ENCODE measurements at places on chromosomes 4 and X. TPM values are rescaled to one million over a fixed set of nuclear protein-coding genes. Genes with fewer than 3 reads are reported as not detected.

Gene KLF8
- total RNA-seq, result 1.7 TPM

Gene VCX
- total RNA-seq, result not detected

Gene DUSP21
- not detected for total RNA-seq

Gene TBC1D14
- 39.8 TPM for total RNA-seq

Gene TCEAL6
- total RNA-seq, result not detected

Gene CXCL3
- 0.40 TPM for total RNA-seq

Gene LINC00632
- total RNA-seq, result 0.48 TPM

Gene KLHL13
- 0.35 TPM for total RNA-seq

Gene CSAG2
- total RNA-seq, result not detected

Gene SRPX
- not detected for total RNA-seq

Gene YY2
- total RNA-seq, result 0.92 TPM

Gene TLR8
- total RNA-seq, result not detected

Gene HAND2
- not detected for total RNA-seq

Gene ZNF157
- 0.78 TPM for total RNA-seq

Gene CPE
- 0.40 TPM for total RNA-seq

Gene H2BW1
- total RNA-seq, result not detected

Gene ADH1C
- 0.16 TPM for total RNA-seq

Gene NDST3
- not detected for total RNA-seq

Gene GAGE13
- not detected for total RNA-seq

Gene SAP30
- total RNA-seq, result 11.0 TPM
